Epithelial cell of proximal tubule (primary cell): ENCODE measurements at places on chromosomes 2 and 18.
A peak's percentile ranks its signal among the peaks of the same experiment; 100 is the strongest.

DNA sequence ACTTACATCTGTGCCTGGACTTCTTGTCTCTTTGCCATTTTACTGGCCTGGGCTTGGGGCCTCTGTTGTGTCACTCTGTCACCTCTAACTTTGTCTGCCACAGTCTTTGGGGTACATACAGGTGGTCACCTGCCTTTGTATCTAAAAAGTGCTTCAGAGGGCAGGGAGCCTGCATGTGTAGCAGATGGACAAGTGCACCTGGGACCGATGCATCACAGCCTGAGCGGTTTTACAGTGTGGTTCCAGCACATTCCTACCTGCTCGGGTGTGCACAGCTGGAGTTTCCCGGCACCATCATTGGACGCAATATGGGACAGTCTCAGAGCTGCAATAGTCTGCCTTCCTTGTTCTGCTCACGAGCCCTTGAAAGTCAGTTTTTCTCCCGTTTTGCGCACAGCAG lies 249.8 kb upstream of the RAB12 start:
- no peak for DNase-seq

GRCh38 chr2:205024822-205025518 lies 479.7 kb downstream of the PARD3B start:
- DNase-seq: peak; percentile 89

DNA sequence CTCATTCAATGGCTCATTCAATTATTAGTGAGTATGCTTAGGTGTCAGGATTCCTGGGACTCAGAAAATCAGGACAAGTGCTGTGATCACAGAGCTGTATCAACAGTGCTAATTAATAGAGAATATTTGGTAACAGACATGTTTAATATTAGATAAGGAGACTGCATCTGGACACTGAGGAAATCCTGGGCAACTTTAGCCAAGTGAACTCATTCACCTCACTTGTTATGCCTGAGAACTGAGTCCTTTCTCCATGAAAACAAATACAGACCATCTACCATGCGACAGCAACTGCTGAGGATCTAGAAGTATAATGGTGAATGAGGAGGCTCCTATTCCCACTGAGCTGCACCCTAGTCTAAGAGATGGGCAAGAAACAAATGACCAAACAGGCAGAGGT lies 23.1 kb upstream of the ATP8B1 start:
- no peak for DNase-seq

DNA sequence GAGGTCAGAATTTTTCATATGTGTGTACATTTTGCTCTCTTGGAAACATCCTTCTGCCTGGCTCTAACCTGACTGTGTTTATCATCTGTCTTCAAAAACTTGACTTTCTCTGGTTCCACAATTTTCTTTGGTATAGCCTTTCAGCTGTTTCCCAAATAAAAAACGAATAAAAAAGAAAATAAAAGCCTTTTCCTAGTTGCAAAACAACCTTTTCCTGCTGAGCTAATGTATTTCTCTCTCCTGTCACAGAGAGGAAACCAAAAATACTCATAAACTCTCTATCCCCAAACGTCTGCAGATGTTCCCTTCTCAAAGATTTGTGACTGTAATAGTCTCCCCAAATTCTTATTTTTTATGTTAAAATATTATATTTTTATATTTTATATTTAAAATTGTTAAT lies 505.3 kb upstream of the SLC39A10 start:
- no peak for DNase-seq

DNA sequence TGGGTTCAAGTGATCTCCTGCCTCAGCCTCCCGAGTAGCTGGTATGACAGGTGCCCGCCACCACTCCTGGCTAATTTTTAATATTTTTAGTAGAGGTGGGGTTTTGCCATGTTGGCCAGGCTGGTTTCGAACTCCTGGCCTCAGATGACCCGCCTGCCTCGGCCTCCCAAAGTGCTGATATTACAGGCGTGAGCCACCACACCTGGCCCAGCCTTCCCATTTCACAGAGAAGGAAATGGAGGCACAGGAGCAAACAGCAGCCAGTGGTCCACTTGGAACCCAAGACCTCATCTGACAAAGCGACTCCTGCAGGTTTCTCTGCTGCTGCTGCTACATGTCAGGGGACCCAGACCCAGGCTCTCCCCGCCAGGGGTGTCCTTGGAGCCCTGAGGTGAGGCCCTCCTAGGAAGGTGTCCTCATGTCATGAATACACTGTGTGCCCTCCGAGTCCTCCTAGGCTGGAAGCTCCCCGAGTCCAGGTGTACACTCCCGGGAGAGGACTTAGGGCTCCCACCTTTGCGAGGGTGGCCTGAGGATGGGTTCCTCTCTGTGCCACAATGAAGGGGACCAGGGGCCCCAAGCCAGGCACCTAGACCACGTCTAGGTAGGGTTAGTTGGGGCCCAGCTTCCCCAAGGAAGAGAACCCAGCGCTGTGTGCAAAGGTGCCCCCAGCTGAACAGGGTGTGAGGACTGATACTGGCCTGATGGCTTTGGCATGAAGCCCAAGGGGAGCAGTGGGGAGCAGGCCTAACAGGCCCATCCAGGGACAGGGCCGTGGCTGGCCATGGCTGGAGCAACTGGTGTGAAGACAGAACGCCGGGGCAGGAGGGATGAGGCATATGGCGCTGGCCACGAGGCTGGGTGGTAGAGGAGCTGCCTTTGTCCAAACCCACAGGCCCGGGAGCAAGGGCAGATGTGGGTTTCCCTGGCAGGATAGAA lies 56.1 kb downstream of the HS6ST1 start:
- no peak for DNase-seq

GRCh38 chr18:23926571-23926970 lies 88.0 kb upstream of the TTC39C start:
- no peak for DNase-seq

DNA sequence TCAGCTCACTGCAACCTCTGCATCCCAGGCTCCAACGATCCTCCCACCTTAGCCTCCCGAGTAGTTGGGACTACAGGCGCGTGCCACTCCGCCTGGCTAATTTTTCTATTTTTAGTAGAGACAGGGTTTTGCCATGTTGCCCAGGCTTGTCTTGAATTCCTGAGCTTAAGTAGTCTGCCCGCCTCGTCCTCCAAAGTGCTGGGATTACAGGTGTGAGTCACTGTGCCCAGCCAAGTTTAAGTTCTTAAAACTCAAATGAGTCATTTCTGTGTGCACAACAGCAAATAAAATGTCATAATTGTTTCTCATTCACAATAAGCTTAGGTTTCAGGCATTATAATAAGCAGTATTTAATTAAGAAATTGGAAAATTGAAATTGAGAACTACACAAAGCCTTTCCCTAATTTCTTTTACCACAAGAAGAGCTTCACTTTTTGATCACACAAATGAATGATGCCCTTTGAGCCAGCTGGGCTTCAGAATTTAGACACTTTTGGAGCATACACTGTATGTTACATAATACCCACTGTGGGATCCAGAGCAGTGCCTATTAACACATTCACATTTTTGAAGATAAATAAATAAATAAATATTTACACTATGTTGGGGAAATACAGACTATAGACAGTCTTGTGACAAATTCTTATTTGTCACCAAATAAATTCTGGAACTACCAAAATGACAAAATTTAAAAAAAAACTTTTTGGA lies 8.6 kb upstream of the ME2 start:
- DNase-seq: peak; percentile 66

- DNase-seq: no peak
Observed at GRCh38 chr2:45859682-45860081, 208.2 kb downstream of the PRKCE start.

DNA sequence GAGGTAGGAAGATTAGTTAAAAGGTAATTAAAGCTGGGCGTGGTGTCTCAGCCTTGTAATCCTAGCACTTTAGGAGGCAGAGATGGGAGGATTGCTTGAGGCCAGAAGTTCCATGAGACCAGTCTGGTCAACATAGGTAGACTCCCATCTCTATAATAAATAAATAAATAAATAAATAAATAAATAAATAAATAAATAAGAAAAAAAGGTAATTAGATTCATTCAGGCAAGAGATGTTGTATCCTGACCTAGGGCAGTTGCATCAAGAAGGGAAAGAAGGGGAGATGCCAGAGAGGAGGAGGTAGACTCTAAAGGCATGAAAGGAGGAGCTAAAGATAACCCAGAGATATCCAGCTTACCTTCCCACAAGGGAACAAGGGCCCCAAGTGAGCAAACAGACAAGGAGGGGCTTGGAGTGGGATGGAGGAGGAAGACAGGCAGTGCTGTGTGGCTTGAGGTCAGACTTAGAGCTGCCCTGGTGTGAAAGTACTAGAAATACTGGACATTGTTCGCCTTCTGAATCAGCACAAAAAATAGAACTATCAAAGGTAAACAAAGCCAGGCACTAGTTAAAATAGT lies 7.4 kb upstream of the RAB1A start:
- DNase-seq: no peak
